HCEC 1CT (cell line): ENCODE measurements at places on chromosomes 1 and 21.

GRCh38 chr1:92992054-92992453 lies 30.8 kb upstream of the DIPK1A start:
- no peak for DNase-seq

GRCh38 chr1:224785040-224785328 lies 144.5 kb upstream of the DNAH14 start:
- no peak for DNase-seq

DNA sequence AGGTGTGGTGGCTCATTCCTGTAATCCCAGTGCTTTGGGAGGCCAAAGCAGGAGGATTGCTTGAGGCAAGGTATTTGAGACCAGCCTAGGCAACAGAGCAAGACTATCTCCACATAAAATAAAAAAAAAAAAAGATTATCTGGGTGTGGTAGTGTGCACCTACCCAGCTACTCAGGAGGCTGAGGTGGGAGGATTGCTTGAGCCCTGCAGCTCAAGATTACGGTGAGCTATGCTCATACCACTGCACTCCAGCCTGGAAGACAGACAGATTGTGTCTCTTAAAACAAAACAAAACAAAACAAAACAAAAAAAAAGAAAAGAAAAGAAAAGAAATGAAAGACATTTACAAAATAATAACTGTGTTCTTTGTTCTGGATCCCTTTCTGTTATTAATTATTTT lies 6.1 kb upstream of the TLCD4 start:
- DNase-seq, result no peak

DNA sequence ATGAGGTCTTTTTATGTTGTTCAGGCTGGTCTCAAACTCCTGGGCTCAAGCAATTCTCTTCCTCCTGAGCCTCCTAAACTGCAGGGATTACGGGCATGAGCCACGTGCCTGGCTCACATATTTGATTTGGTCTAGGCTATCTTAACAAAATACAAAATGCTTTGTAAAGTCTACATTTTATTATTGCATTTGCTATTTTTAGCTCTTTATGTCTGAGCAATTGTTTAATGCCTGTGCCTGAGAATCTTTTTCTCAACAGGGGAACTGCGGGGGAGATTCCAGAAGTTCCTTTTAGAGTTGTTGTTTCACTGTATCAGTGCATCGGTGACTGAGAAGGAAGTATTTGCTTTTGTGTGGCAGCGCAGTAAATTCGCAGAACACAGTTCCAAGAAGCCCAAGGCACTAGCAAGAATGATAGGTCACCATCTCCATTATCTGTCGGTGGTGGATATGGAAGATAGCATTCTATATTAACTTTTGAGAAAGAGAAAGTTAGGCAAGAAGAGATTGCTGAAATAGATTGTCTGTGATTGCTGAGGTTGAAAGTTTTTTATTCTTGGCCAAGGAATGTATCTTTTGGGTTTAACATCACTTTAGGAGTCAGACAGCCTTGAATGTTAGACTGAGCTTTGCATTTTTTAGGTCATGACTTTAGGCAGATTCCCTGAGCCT lies 167.3 kb downstream of the PDE4B start:
- DNase-seq, result no peak

DNA sequence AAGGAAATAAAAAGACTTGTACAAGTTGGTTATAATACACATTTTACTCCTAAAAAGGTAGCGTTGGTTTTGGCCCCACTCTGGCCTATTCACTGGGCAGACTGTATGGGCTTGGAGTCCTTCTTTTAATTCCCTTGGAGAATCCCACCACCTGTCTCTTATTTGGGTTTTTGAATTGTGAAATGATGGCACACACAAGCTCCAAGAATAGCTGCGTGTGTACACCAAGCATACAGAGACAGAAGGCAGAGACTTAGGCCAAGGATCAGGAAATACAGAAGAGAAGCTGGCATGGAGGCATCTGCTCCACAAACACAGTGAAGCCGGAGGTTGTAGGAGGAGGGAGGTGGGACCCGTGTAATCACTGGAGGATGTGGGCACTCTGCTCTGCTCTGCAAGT lies 29.1 kb downstream of the DDR2 start:
- no peak for DNase-seq

DNA sequence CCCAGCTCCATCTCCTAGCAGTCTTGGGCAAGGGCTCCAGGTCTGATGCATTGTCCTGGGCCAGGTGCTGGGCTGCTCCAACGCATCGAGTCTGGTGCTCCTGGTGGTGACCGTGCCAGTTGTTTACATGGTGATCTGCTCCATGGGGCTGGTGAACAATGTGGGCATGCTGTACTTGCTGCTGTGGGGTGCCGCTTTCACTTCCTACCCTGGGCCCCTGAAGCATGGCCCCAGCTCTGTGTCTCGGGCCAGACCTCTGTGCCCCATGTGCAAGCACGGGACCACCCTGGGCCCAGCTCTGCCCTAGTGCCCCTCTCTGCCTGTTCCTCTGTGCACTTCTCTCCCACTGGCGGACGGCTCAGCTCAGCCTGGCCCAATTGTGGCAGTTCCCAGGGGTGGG lies 119.4 kb downstream of the MAST2 start:
- DNase-seq, result no peak

- no peak for DNase-seq
Observed at GRCh38 chr1:52386458-52386857, 17.8 kb downstream of the ORC1 start.

GRCh38 chr1:175268720-175269119 lies 76.1 kb upstream of the KIAA0040 start:
- DNase-seq, result no peak

- DNase-seq, result peak; percentile 96
Observed at GRCh38 chr1:78095593-78095992, 49.8 kb downstream of the GIPC2 start.

- DNase-seq, result no peak
Observed at GRCh38 chr1:199909137-199909536, 118.4 kb upstream of the NR5A2 start.

DNA sequence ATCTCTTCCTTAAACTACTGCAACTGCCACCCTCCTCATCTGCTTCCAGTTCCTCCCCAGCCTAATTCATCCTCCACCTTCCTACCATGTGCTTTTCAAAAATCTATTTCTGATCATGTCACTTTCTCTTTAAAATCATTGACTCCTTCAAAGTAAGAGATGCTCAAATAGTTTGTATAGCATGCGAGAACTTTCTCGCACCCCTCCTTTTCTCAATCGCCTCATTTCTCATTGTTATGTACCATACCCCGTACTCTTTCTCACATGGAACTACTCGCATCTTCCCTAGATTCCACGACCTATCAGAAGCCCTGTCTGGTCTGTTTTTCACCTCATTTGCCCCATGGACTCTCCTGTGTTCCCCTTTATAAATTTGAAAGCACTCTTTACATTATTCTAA lies 238.2 kb downstream of the NRIP1 start:
- no peak for DNase-seq

DNA sequence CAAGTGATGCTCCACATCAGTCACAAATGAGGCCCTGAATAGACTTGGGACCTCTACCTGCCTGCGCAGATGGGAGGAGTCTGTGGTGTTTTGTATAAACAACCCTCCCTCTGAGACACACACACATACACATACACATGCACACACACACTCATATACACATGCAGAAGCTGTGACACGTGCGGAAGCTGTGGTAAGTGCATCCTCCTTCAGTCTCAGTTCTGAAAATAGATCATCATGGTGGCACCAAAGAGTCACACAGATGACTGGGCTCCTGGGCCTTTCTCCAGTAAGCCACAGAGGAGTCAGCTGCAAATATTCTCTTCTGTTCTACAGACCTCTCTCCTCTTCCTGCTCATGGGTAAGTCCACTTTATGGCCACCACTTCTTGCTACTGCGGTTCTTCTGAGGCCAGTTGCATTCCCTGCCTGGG lies at the start of gene LY9:
LY9 (plus strand) TSS at position 224 of the 433 bp plus-strand sequence; CDS start at position 238, 14 bp downstream.
- no peak for DNase-seq

- DNase-seq, result no peak
Observed at GRCh38 chr21:26095131-26095530, 75.4 kb downstream of the APP start.

DNA sequence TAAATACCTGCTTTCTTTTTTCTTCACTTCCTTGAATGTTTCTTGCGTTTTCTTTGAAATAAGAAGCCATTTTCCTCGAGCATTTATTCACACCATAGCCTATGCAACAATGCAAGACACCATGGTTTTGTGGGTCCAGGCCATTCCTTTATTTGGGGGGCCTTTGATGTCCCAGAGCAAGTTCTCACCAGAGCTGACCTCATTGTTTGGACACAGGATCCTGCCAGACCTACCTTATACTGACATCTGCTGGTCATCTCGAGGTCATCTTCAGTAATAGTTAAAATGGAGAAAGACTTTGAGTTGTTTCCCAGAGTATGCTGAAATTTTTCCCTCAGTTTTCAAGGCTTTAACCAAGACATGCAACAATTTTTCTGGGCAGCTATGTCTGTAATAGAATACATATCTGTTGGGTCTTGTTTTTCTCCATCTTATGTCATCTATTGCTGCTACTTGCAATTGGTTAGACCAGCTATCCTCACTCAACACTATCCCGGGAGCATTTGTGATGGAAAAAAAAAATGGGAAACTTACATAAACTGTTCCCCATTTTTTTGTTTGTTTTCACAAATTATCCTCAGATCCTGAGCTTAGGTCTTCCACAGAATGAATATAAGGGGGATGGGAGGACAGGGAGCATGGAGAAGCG lies 34.0 kb upstream of the BACE2 start:
- no peak for DNase-seq

- no peak for DNase-seq
Observed at GRCh38 chr1:18534810-18535205, 54.1 kb downstream of the KLHDC7A start.

DNA sequence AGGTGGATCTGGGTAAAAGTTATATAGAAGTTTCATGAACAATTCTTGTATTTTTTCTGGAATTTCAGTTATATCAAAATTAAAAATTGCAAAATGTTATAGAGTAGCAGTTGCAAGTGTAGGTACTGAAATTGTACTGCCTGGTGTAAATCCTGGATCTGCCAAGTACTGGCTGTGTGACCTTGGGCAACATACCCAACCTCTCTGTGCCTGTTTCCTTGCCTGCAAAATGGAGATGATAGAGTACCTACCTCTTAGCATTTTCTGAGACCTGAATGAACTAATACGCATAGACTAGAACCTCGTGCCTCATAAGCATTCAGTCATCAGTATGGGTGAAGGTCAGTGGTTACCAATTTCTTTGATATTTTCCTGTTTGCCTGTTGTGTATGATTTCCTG lies 290.0 kb upstream of the KAZN start:
- no peak for DNase-seq

DNA sequence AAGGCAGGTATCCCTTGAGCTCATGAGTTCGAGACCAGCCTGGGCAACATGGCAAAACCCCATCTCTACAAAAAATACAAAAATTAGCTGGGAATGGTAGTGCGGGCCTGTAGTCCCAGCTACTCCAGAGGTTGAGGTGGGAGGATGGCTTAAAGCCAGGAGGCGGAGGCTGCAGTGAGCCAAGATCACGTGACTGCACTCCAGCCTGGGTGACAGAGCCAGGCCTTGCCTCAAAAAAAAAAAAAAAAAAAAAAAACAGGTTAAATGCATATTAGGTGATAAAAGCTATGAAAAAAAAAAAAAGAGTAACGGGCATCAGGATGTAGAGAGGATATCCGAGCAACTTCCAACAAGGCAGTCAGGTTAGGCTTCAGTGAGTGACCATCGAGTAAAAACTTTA lies 2.8 kb upstream of the SRRM1 start:
- no peak for DNase-seq

DNA sequence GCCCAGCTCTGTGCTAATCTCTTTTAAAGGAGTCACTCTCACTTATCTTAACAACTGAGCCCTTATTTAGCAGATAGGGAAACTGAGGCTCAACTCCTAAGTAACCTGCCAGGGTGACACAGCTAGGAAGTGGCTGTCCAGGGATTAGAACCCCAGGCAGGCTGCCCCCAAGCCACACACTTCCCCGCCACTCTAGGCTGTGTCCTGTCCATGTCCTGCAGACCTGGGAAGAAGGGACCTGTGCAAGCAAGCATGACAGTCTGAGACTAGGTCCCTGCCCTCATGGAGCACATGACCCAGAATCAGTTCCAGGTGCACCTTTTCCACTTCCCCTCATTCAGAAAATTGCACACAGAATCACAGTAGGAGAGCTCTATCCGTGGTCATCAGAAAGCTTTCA lies 12.2 kb downstream of the KIAA1614 start:
- DNase-seq, result no peak

DNA sequence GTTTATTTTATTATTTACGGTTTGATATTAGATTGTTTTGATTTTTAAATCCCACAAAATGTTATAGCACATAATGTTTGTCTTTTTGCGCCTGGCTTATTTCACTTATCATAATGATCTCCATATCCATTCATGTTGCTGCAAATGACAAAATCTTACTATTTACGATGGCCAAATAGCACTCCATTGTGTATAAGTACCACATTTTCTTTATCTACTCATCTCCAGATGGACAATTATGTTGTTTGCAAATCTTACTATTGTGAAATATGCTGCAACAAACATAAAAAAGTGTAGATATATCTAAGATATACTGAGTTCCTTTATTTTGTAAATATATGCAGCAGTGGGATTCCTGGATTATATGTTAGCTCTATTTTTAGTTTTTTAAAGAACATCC lies 1568.3 kb downstream of the AMY1C start:
- no peak for DNase-seq

DNA sequence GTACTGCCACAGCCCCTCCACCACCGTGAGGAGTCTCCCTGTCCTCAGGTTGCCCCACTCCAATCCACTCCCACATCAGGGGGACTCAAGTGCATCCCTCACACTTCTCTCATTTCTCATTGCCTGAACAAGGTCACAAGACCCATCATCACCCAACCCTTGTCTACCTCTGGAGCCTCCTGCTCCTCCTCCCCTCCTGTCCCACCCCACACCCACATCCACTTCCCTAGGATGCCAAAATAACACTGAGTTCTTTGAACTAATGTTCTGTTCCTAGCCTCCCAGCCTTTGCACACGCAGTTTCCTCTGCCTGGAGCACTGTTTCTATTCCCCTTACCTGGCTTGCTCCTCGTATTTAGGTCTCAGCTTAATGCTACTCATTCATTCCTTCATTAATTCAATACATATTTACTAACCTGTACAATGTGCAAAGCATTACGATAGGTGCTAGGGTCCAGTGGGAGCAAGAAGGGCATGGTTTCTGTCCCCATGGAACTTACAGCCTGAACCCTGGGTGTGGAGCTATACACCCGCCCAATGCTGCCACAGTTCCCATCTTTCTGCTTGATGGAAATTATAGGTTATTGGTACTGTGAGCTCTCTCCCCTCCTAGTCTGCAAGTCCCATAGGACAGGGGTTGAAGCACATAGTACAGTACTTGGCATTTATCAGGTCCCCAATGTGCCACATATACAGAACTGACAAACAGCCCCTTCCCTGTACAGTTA lies 96.1 kb upstream of the GRIK3 start:
- no peak for DNase-seq

DNA sequence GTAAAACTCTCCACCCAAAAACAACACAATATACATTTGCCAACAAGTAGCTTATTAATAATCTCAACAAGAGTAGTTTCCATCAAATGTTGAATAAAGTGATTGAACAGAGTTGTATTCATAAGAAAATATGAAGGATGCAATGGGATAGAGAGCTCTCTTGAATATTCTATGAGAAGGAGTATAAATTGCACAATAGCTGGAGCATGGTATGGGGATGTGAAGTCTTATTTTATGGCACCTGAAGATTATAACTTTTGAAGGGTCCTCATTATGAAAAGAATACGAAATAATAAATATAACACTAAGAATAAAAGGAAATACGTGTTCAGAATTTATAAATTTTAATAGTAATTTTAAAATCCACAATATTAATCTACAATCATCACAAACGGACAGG lies 1415.1 kb downstream of the KCNT2 start:
- no peak for DNase-seq

- DNase-seq, result no peak
Observed at GRCh38 chr1:106621853-106622252, 434.6 kb upstream of the PRMT6 start.

GRCh38 chr21:44471341-44471740 lies 16.0 kb downstream of the LRRC3 start:
- no peak for DNase-seq
